ENCODE measurements at places on chromosomes 3 and 15. TPM values are rescaled to one million over a fixed set of nuclear protein-coding genes. Genes with fewer than 3 reads are reported as not detected.

The PRKCI gene
- 41.5 TPM for total RNA-seq

The MORC1 gene
- total RNA-seq, result 0.06 TPM

The SEC22C gene
- total RNA-seq, result 43.6 TPM

The IMPG2 gene
- total RNA-seq, result 0.85 TPM

The GOLGA8G gene
- total RNA-seq, result not detected

The FAM131A gene
- 20.1 TPM for total RNA-seq

The DZIP3 gene
- 15.5 TPM for total RNA-seq

The CDHR4 gene
- 0.54 TPM for total RNA-seq

The SIDT1 gene
- total RNA-seq, result 4.9 TPM

The FBN1 gene
- 30.8 TPM for total RNA-seq

The PATL2 gene
- 2.1 TPM for total RNA-seq

The PCLAF gene
- 1.5 TPM for total RNA-seq

The CCDC66 gene
- 31.3 TPM for total RNA-seq

The KCNAB1 gene
- total RNA-seq, result 6.6 TPM

The TMEM158 gene
- 5.1 TPM for total RNA-seq

The POLQ gene
- total RNA-seq, result 0.35 TPM

The KLF15 gene
- 22.9 TPM for total RNA-seq

The TUBGCP5 gene
- 19.1 TPM for total RNA-seq

The DAZL gene
- total RNA-seq, result not detected

The SNTN gene
- not detected for total RNA-seq

The SLC27A2 gene
- total RNA-seq, result 26.5 TPM

The CPLX3 gene
- total RNA-seq, result not detected

The ZKSCAN7 gene
- 7.9 TPM for total RNA-seq

The LRRC31 gene
- 0.76 TPM for total RNA-seq

The HDGFL3 gene
- 40.1 TPM for total RNA-seq

The MAGEF1 gene
- total RNA-seq, result 37.9 TPM

The NLGN1 gene
- total RNA-seq, result 19.4 TPM

The PLD1 gene
- 24.3 TPM for total RNA-seq

The UBE2Q2 gene
- total RNA-seq, result 31.6 TPM

The DNAH12 gene
- total RNA-seq, result 0.38 TPM

The CRYGS gene
- total RNA-seq, result 2.9 TPM

The ABHD2 gene
- 123 TPM for total RNA-seq

The GRK7 gene
- total RNA-seq, result not detected

The RARB gene
- 14.7 TPM for total RNA-seq

The WDR93 gene
- total RNA-seq, result 2.5 TPM

The TEX9 gene
- total RNA-seq, result 35.2 TPM

The CCDC9B gene
- 60.0 TPM for total RNA-seq

The CTXN2 gene
- 0.06 TPM for total RNA-seq

The ARHGAP31 gene
- 28.7 TPM for total RNA-seq

Data from kidney (tissue), 22 donors.